ENCODE measurements at places on chromosomes 4 and X. TPM values are rescaled to one million over a fixed set of nuclear protein-coding genes. Genes with fewer than 3 reads are reported as not detected.

Gene CLNK
- total RNA-seq: not detected

Gene ZNF157
- 0.14 TPM for total RNA-seq

Gene SPATA18
- total RNA-seq: 3.5 TPM

Gene MAGEA4
- not detected for total RNA-seq

Gene GRIA3
- 0.28 TPM for total RNA-seq

Gene RBM3
- total RNA-seq: 144 TPM

Gene NUP62CL
- 2.0 TPM for total RNA-seq
